ENCODE measurements at places on chromosomes 7 and 10. TPM values are rescaled to one million over a fixed set of nuclear protein-coding genes. Genes with fewer than 3 reads are reported as not detected.

DNA sequence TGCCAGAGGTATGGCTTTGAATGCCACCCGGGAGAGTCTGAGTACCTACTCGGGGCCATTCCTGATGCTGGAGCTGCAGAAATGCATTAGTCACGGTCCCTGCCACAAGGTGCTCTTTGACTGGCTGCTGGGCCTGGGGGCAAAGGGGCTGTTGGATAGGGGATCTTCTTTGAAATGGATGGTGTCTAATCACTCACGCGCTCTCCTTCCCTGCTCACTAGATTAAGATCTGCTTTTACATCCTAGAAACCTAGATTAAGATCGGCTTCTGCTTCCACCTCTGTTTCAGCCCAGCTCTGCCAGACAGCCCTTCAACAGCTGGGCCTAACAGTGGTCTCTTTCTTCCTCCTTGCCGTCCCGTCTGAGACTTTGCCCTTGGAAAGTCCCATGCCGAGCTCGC, 57.2 kb downstream of the PAX2 start:
- no peak for DNase-seq

JAZF1 gene
- 16.5 TPM for total RNA-seq

DNA sequence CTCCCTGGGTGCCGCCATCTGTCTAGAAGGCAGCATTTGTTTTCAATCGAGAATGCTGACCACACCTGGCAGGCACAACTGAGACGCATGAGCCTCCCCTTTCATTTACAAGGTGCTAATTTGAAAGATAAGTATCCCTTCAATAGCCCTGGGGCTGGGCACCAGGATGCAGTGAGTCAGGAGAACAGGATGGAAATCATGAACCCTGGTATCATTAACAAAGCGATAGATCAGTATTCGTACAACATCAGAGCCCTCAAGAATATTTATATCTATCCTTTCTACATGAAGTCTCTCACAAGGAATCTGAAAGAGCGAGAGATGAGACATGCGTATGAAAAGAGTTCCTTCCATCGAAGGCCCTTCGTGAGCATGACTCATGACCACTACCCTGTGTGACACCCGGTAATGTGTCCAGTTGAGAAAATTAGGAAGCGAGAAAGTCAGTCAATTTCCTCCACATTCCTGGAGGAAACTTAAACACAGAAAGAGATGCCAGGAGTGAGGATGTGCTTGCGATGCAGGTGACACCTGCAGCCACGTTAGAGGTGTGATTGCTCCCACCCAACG, 123.1 kb upstream of the PITRM1 start:
- DNase-seq = no peak

NKX2-3 gene
- total RNA-seq = 0.42 TPM

NANOS1 gene
- total RNA-seq = 1.4 TPM

- no peak for DNase-seq
Observed at GRCh38 chr10:69142983-69143382, 19.0 kb downstream of the VPS26A start.

DYNC1I1 gene
- total RNA-seq = 24.6 TPM

DNA sequence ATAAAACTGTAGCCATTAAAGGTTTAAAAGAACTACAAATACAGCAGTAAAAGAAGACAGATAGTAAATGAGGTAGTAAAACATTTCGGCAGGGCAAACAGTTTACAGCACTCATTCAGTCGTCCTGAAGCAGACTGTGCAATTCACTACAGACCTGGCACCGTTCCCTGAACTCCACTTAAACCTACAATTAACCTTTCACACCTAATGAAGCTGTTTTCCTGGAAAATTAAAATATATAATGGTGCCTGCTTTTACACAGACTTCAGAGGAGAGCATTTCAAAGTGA, 335.3 kb downstream of the GFRA1 start:
- no peak for DNase-seq

CYP2E1 gene
- 2.9 TPM for total RNA-seq

DNA sequence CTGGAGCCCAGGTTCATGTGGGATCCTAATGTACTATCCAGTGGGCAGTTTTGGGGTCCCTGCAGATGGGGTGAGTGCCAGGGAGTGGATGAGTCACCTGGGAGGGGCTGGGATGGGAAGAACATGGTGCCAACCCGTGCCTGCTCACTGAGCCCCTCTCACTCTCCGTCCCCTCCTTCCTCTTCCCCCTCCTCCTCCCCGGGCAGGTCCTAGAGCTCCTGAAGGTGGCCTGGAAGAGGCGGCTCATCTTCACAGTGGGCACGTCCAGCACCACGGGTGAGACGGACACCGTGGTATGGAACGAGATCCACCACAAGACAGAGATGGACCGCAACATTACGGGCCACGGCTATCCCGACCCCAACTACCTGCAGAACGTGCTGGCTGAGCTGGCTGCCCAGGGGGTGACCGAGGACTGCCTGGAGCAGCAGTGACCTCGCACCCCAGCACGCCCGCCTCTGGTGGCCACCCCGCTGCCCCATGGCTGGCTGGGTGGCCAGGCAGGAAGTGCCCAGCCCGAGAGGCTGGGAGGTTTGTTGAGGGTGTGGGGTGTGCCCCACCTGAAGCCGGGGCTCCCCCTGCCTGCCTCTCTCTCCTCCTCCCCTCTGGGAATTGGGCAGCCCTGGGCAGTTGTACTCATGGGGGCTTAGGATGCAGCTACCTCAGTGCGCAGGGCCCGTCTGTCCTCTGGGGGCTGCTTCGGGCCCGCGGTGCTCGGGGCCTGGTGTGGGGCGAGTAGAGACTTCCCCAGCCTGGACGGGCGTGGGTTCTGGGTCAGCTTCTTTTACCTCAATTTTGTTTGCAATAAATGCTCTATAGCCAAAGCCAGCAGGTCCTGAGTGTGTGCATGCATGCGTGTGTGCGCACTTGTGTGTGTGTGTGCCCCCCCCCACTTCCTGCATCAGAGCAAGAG, 4.9 kb upstream of the UPK3B start:
- DNase-seq = no peak

DNA sequence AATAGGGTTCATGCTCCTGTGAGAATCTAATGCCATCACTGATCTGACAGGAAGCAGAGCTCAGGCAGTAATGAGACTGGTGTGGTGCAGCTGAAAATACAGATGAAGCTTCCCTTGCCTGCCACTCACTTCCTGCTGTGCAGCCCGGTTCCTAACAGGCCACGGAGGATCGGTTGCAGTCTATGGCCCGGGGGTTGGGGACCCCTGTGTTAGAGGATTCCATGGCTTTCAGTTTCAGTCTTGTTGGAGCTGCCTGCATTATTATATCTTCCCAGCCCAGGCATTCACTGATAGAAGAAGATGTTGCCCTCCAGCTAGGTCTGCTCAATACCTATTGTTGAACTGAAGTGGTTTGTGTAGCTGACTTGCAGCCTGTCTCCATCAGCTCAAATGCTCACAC, 1298.8 kb downstream of the TYW1 start:
- no peak for DNase-seq

WNT2 gene
- total RNA-seq = 17.1 TPM

- DNase-seq = no peak
Observed at GRCh38 chr10:36051500-36051991, 409.4 kb upstream of the FZD8 start.

CHRM2 gene
- not detected for total RNA-seq

GRCh38 chr7:80439894-80440821, 71.7 kb downstream of the GNAT3 start:
- DNase-seq = no peak

DNA sequence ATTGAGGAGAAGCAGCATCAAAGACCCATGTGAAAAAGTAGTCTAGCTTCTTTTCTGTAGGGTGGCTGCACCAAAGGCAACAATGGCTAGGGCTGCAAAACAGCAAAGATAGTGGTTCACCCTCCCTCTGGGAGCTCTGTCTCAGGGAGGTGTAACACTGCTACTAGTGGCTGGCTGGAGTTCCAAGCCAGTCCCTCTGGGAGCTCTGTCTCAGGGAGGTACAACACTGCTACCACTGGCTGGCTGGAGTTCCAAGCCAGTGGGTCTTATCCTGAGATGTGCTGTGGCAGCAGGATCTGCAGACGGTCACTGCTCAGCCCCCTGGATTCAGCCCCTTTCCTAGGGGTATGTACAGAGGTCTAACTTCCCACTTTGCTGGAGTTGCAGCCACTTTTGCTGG, 37.9 kb upstream of the TMEM140 start:
- DNase-seq = no peak

AMPH gene
- 5.3 TPM for total RNA-seq

OR6B1 gene
- not detected for total RNA-seq

DNA sequence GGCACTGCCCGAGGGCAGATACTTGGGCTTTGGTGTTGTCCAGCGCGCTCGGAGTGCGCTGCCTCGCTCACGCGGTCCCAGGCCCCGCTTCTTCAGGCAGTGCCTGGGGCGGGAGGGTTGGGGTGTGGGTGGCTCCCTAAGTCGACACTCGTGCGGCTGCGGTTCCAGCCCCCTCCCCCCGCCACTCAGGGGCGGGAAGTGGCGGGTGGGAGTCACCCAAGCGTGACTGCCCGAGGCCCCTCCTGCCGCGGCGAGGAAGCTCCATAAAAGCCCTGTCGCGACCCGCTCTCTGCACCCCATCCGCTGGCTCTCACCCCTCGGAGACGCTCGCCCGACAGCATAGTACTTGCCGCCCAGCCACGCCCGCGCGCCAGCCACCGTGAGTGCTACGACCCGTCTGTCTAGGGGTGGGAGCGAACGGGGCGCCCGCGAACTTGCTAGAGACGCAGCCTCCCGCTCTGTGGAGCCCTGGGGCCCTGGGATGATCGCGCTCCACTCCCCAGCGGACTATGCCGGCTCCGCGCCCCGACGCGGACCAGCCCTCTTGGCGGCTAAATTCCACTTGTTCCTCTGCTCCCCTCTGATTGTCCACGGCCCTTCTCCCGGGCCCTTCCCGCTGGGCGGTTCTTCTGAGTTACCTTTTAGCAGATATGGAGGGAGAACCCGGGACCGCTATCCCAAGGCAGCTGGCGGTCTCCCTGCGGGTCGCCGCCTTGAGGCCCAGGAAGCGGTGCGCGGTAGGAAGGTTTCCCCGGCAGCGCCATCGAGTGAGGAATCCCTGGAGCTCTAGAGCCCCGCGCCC, at the start of gene NPY:
NPY (plus strand) TSS at position 294 of the 802 bp plus-strand sequence. CDS start 1,051 bp downstream, outside the sequence.
- DNase-seq = no peak

DNA sequence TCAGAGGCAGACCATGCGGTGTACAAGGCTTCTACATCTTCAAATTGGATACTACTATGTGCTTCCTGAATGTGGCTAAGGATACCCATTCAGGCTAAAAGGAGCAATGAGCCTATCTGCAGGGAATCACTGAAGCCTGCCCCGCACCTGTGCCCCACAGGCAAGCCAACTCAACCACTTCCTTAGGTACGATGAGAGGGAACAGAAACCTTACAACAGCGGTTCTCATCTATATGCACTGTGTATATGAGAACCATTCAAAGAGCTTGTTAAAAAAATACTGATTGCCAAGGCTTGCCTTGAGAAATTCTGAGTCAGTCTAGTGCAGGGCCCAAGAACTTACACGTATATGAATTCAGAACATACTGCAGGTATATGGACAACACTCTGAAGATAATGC, 679.6 kb downstream of the PARD3 start:
- no peak for DNase-seq

DNA sequence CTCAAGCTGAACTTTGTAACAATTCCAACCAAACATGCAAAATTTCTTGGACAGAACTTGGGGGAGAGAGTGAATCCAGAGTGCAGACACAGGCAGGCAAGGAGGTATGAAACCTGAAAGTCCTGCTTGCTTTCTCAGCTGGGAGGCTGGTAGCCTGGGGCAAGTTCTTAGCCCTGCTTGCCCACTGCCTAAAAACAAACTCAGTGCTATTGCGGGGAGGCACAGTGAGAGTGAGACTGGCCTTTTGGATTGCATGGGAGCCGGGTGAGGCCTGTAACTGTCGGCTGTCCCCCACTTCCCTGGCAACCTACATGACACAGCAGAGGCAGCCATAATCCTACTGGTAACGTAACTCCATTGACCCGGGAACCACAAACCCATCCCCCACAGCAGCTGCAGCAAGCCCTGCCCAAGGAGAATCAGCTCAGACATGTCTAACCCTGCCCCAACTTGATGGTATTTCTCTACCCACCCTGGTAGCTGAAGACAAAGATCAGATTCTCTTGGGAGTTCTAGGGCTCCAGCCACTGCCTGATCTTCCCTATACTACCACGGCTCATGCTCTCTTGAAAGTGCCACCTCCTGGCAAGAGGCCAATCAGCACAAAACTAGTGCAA, 663.6 kb downstream of the GRM8 start:
- DNase-seq = no peak

MRPL43 gene
- total RNA-seq = 56.6 TPM

DNA sequence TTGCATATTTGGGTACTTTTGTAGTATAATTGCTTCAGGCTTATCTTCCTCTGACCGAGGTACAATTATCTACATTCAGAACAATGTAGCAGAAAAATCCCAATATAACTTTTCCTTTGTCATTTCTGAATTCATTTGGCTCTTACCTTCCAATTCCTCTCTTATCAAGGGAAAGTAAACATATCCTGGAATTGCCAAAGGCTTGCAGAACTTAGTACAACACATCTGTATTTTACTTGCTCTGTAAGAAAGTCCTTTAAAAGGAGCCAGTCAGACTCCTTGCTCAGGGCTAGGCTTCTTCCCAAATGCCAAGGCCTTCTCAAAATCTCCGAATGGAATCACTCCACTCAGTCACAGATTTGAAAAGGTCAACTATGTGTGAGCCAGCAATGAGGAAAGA, 43.3 kb upstream of the ABCB4 start:
- no peak for DNase-seq

Data from thoracic aorta (tissue), 2 donors.